Activated naive CD4-positive, alpha-beta T cell (primary cell): ENCODE measurements at places on chromosomes 7 and 10.
A peak's percentile ranks its signal among the peaks of the same experiment; 100 is the strongest.

DNA sequence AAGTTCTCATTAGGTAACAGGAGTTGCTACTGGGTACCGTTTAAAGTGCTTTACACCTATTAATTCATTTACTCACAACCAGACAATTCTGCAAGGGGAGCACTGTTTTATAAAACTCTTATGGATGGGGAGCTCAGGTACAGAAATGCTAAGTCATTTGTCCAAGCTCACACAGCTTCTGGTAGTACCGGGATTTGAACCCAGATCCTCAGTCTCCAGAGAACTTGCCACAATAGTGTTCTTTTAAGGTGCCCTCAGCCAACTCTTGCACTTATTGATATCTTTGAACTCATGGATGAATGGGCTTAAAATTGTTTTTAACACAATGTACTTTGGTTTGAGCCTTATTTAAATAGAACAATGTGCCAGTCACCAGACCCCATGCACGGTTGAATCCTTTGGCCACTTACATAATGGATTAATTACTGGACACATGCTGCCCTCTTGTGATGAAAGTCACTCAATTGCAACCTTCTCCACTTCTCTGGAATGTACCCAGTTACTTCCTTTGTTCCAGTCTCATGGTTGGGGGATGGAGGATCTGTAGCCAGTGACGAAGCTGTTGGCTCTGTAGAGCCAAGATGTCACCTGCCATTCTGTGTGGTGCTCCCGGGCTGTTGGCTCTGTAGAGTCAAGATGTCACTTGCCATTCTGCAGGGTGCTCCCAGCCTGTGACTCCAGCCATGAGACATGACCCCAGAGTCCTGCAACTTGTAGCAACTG lies 65.6 kb downstream of the NOD1 start:
- DNase-seq: no peak

DNA sequence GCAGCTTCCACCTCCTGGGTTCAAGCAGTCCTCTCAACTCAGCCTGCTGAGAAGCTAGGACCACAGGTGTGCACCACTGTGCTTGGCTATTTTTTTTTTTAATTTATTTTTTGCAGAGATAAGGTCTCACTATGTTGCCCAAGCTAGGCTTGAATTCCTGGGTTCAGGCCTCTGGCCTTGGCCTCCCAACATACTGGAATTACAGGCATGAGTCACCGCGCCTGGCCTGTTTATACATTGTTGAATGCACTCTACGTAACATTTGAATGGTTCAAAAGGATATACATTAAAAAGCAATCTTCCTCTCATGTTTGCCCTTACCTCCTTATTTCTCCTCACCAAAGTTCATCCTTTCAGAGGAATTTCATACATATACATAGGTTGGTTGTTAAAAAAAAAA lies 7.2 kb upstream of the SNX10 start:
- no peak for DNase-seq

DNA sequence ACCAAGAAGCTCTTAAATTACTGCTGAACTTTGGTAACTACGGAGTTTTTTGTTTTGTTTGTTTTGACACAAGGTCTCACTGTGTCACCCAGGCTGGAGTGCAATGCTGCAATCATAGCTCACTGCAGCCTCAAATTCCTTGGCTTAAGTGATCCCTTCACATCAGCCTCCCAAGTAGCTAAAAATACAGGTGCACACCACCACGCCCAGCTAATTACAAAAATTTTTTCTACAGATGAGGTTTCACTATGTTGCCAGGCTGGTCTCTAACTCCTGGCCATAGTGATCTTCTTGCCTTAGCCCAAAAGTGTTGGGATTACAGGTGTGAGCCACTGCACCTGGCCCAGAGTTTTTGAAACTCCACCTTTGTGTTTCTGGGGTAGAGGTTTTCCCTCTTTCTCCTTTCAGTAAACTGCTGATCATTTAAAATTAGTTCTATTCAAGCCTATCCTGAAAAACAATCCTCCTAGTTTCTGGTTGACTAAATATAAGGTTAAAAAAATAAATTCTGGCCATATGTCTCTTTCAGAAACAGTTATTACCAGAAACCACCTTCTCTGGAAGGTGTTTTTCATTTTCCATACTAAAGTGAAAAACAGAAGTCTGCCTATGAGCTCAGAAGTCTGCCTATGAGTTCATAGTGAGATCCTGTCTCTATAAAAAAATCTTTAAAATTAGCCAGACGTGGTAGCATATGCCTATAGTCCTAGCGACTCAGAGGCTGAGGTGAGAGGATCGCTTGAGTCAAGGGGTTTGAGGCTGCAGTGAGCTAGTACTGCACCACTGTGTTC lies 63.9 kb downstream of the VOPP1 start:
- DNase-seq: no peak

DNA sequence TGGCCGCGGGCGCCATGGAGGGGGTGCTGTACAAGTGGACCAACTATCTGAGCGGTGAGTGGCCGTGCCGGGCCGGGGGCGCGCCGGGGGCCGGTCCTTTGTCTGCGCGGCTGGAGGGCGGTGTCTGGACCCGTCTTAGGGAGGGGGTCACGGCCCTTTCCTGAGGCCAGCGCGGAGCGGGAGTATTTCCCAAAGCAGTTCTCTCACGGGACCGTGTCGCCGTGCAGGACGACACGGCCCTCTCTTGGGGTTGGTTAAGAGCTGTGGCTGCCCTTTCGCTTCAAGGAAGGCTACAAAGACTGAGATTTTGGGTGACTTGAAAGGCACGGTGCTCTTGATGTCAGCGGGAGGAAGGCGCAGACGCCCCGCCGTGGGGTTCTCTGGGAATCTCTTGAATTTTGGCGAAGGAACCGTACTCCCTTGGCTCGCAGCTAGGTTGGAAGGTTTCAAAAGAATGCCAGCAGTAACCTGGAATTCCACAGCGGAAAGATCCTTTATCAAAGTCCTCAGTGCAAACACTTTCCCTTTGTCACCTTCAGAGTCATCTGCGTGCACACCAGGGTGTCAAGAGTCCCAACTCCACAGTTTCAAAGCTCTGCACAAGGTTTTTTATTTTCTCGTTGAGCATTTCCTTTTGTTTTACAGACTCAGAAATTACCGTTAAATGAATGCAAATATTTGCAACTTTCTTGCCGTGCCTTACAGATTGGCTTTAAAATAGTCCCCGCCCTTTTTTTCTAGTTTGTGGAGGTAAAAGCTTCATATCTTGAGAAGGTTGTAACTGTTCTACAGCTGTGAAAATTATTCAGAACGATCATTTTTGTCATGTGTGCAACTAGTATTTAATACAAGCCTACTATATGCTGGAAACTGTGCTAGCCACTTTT lies 780 bp downstream of the PLEKHA8 start:
- peak; percentile 12 for DNase-seq

DNA sequence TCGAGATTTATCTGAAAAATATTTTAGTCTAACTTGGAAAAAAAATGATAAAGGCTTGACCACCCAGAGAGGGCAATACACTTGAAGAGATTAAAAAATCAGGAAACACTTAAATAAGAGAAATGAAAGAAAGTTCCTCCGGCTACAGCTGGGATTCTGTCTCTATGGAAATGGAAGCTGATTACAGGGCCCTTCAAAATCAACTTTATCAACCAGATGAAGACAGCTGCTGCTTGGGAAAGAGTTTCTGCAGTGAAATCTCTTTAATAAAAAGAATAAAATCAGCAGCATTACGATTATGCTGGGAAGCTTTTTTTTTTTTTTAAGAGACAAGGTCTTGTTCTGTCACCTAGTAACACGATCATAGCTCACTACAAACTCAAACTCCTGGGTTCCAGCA lies 4.5 kb downstream of the RSU1 start:
- DNase-seq: no peak

- no peak for DNase-seq
Observed at GRCh38 chr10:73837072-73837471, 25.7 kb upstream of the NDST2 start.

DNA sequence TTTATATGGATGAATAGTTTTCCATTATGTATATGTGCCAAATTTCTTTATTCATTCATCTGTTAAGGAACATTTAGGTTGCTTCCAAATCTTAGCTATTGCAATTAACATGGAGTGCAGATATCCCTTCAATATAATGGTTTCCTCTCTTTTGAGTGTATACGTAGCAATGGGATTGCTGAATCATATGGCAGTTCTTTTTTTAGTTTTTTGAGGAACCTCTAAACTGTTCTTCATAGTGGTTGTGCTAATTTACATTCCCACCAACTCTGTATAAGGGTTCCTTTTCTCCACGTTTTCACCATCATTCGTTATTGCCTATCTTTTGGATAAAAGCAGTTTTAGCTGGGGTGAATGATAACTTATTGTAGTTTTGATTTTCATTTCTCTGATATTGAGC lies 46.5 kb downstream of the FAS start:
- DNase-seq: no peak

- no peak for DNase-seq
Observed at GRCh38 chr10:78381107-78381506, 347.4 kb downstream of the RPS24 start.

DNA sequence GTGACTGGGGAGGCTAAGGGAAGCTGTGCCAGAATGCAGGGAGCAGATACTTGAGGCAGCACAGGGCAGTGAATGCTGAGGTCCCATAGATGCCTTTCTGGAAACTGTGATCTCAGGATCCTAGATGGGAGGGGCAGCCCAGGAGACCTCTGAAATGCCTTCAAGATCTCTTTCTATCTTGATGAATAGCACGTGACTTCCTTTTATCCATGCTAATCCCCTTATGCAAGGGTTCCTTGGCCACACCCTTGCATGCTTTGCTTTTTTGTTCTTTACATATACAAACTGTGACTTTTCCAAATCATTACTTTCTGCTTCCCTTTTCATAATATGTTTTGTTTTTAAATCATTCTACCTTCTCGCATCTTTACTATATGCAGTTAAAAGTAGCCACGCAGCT lies 14.7 kb downstream of the ATRNL1 start:
- no peak for DNase-seq

DNA sequence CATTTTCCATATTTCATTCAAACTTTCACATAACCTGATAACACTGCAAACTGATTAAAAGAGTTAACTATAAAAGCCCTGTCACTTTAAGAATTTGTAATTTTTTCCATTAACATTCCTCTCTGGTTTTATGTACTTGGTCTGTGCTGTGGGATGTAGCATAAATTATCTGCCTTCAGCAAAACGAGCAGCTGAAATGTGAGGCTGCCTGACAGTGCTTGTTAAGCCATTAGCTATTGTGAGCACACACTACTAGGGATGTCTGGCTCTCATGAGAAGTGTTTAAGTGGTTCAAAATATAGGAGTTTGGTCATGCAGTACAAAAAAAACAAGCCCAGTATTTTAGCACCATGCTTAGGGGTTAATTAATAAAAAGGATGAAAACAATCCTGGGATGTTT lies 63.0 kb downstream of the HOXA1 start:
- DNase-seq: no peak

DNA sequence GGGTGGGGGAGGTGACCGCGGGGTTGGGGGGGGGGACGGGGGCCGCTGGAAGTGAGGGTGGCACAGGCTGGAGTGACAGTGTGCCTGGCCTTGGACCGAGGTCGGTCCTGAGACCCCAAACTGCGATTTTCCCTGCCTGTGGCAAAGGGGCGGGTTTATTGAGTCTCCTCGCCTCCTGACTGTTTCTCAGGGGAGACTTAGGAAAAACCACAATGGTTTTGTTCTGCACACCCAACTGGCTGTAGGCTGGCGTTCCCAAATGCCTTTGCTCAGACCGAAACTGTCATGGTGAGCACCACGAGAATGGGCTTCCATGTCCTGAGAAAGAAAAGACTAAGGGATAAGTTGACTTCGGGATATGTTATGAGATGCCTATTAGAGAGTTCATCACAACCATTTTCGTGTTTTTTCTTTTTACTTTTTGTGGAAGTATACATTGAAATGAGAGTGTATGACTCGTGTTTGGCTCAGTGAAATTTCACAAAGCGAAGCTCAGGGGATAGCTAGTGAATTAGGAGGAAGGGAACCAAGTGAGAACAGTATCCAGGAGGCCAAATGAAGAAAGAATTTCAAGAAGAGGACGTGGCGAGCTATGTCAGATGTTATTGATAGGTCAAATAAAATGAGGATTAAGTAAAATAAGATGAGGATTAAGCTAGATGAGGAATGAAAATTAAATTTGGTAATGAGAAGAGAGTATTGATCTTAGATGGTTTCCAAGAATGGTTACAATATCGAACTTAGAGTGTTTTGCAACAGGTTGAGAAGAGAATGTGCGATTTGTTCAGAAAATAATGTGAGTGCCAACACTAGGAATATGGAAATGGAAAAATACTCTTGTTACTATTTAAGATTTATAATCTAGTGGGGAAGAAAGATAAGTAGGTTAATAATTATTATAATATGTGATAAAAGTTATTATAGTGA lies 918 bp downstream of the NET1 start:
- DNase-seq: no peak

DNA sequence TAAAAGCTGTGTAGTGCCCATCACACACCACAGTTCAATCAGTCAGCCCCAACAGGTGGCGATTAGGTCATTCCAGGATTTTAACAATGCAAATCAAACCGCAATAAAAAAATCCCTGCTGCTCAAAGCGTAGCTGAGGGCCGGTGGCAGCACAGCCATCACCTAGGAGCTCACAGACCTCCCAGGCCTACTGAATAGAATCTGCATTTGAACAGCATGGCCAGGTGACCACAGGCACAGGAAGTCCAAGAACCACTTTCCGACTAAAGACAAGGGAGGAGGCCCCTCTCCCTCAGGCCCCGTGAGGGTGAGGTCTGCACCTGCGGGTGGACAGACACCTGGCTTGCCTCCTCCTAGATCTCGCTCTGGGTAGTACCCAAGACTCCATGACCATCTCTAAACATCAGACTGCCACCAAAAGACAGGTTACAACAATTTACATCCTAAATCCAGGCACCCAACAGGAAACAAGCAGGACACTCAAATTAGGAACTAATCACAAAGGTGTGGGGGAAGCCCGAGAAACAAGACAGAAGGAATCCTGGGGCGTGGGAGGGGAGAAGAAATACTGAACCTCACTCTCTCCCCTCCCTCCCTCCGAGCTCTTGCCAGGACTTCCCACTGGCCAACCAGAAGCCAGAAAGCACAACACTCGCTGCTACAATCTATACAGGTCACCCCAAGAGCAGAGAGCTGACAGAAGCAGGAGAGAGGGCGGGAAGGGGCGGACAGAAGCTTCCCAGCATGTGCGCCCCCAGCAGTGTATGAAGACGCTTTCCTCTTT lies 19.2 kb downstream of the GNA12 start:
- no peak for DNase-seq

GRCh38 chr10:45532480-45532879 lies 140.1 kb downstream of the ZFAND4 start:
- no peak for DNase-seq

DNA sequence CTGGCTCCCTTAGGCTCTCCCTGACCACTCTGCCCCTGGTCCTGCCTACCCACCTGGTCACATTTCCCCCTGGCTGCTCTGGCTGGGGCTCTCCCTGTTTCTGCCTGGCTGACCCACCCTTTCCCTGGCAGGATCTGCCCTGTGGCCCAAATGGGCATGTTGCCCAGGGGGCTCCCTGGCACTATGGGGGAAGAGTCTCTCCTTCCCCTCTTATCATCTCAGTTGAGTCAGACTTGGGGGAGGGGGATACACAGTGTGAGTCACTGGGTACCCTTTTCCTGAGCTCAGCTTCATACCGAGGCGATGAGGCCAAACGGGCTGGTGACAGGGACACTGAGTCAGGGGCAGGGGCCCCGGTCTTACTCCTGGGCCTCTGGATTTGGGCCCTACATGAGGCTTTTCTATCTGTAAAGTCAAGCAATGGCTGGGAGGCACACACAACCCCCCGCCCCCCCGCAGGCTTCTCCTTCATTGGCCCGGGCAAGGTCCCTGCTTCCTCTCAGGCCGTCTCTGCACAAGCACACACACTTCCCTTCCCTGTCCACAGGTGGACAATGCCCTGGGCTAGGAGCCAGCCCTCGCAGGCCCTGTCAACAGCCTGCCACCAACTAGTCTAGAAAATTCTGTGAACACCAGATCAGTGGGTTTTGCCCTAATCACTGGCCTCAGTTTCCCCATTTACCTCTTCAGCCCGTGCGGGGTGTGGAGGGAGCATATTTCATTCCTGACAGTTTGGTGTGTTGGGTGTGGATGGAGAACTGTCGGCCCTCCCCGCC lies 627 bp upstream of the FLNC start:
- DNase-seq: no peak
